Activated CD4-positive, alpha-beta T cell treated with anti-CD3 and anti-CD28 coated beads, Interleukin-10, Interleukin-2, amounts not matched to agents 100 ng/mL and 50 ng/mL, durations not matched to agents 16 hours and 8 hours (primary cell): ENCODE measurements at places on chromosomes 12 and 14.
A peak's percentile ranks its signal among the peaks of the same experiment; 100 is the strongest.

GRCh38 chr14:61329478-61330051 lies 8.2 kb downstream of the PRKCH start:
- DNase-seq, result peak; percentile 42

GRCh38 chr14:63603749-63604277 lies 37.9 kb downstream of the WDR89 start:
- DNase-seq, result no peak

- DNase-seq, result peak; percentile 28
Observed at GRCh38 chr14:68791078-68791901, 1.6 kb downstream of the ZFP36L1 start.

DNA sequence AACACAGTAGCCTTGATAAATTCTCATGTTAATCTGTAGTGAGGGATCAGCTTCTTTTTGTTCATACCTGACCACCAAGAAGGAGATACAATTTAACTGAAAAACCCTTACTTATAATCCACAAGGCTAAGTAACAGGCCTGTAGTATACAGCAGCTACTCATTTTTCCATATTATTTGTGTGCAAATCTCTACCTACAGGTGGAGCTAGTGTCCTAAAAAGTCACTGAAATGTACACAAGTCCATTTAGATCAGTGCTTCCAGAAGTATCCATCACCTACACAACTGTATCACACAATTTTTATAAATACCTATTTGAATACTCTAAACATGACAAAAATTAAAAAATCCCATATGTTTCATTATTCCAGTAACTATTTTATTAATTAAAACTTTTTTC lies 173.2 kb downstream of the SLC35F4 start:
- DNase-seq, result peak; percentile 17

GRCh38 chr14:57243320-57243719 lies 25.4 kb downstream of the EXOC5 start:
- DNase-seq, result no peak

DNA sequence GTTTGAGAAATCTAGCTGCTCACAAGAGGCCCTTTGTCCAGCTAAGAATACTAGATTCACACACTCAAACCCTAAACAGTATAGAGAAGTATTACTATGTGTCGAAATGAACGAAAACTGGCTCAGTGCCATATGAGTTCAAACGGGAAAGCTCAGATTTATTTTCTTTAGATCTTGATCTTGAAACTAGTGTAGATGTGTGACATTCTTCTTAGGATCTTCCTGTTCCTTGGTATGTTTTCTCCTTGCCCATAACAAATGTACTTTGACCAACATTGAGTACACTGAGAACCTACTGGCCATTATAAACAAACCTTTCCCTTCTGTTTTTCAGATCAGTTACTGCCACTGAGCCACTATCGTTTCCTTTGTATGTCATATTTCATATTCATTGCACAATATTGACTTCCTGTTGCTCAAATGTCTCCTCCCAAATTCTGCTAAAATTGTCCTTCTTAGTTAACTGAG lies 21.3 kb downstream of the MYBPC1 start:
- DNase-seq, result peak; percentile 38

DNA sequence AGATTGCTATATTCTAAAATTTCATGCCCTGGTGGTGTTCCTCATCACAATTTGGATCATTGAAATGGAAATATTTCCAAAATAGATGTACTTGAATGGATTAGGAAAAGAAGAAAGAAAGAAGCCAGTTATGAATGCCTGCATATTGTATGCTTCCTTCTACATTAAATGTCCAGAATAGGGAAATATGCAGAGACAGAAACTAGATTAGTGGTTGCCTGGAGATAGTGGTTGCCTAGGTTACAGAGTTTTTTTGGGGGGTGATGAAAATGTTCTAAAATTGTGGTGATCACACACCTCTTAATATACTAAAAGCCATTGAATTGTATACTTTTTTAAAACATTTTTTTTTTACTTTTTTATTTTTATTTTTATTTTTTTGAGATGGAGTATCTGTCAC lies 18.0 kb downstream of the TUBA1A start:
- no peak for DNase-seq
